ENCODE measurements at places on chromosomes 2 and 18.

GRCh38 chr2:119697290-119698020, 18.5 kb downstream of the TMEM177 start:
- peak; percentile 31 for DNase-seq

DNA sequence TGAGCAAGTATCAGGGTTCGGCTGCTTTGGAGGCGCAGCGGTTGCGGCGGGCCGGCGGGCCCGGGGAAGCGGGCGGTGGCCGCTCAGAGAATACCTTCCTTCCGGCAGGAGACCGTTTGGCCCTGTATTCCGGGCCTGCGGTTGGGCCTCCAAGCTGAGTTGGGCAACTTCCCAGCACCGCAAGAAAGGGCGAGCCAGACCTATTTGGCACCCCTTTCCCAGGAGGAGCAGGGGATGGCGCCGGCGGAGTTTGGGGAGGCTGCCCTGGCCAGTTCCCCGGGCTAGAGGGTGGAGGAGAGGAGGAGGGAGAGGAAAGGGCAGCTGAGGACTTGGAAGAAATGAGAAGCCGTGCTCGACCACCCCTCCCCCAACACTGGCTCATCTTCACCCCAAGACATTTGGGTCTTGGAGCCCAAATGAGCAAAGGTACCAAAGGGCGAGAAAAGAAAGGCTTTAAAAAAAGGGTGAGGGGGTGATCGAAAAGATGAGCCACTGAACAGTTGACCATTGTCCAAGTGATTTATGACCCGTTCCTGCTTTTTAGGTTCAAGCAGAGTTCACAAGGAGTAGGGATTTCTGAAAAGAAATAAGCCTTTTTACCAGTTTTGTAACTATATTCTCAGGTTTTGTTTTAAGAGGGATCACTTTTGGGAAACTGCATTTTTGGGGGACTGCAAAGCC, 8.4 kb downstream of the HOXD3 start:
- no peak for DNase-seq

GRCh38 chr2:10971888-10972260, 60.1 kb downstream of the KCNF1 start:
- DNase-seq = no peak

DNA sequence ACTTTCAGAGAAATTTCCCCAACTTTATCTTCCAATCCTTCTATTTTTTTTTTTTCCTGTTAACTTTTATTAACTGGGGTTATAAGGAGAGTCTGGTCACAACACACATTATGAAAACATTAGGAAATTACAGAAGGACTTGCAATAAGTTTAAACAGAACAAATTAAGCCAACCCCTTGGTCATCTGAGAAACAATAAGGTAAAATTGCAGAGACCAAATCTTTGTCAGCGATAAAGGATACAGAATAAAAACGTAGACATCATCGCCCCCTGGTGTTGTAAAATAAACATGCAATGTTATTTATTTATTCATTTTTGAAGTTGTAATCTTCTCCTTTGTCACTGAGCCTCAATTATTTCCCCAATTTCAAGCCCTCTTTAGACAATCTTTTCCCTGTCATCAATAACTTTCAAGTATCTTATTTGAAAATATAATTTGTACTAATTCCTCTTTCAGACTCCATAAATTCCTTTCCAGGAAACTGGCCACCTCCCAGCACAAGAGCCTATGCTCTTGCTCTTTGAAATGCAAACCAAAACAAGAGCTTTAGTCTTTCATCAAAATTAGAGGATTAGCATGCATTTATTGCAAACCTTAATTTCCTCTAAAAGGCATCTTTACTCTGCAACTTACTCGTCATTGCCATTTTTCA, 19.5 kb downstream of the G6PC2 start:
- peak; percentile 6 for DNase-seq

DNA sequence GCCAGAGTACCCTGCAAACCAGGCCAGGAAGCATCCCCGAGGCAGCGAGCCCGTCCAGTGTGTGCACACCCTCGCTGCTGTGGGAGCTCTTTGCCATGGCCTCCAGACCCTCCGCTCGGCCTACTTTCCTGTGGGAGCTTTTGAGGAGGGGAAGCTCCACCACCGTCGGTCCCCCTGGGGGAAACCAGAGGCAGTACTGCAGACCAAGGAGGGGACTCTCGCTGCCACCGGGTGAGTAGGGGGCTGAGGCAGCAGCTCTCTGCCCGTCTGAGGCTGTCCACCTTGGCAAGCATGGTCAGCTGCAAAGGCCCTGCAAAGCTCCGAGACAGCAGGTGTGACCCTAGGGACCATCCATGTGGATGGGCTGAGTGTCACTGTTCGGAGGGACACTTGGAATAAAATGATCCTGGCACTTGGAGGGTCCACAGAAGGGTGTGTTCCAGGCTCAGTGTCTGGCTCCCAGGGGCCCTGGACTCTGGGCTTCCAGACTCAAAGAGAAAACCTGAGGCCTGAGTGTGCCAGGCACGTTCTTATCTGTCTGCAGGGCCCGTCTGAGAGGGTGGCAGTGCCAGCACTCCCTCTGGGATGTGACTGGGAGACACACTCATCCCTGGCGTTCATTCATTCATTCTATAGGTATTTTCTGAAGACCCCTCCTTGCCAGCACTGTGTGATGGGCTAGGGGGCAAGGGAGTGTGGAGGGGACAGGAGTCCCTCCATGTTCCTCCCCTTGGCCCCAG, 282.8 kb upstream of the HS6ST1 start:
- DNase-seq = no peak

DNA sequence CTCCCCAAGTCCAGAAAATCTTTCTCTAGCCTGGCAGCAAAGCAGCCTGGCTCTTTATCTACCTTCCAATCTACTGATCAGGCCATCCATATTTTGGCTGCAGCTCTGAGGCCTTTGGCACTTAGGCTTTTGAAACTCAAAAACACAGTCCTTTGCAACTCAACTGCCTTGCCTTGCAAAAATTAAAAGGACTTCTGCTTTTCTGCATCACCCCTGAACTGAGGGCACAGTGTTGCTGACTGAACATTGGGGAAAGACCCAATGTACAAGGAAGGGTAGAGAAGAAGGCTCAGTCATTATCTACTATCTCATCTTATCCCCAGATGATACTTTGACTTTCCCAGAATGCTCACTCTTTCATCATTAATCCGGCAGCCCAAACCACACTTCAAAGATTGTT, 625.5 kb downstream of the ARHGAP15 start:
- DNase-seq = no peak

DNA sequence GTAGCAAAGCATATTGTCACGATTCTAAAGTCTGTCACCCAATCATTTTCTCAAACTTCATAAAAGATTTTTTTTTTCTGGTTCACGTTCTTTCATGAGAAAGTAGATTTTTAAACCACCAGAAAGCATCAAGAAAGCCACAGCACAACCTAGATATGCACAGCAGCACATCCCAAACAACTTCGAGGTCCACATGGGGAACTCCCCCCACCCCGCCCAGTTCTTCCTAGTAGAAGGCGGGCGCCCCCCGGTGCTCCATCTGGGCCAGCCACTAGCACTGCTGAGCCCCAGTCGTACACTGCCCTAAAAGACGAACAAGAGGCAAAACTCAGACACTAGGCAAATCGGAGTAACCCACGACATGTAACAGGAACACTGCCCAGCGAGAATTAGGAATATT, 15.5 kb downstream of the HDLBP start:
- peak; percentile 75 for DNase-seq

DNA sequence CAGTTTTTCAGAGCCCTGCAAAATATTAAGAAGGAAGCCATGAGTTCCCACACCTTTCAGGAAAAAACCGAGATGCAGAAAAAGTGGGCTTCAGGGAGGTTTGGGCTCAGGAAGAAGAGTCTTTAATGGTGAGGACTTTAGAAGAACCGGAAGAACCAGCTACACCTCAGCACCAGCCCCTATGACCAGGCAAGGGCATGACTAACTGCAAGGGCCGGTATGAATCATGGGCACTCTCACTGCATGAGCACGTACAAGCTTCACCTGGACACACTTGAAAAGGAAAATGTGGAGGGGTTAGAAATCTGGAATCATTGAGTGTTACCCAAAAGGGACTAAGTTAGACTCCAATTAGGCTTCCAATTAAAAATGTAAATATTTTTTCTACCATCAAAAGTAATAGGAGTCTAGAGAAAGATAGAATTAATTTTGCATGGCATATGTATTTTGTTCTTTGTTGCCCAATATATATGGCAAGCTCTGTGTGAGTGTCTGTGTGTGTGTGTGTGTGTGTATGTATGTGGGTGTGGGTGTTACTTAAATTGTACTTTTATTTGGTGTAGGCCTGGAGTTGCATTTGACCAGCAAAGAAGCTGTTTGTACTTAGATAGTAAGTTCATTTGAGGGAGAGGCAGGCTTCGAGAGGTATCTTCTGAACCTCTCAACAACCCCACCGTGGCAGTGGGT, 66.5 kb upstream of the THUMPD2 start:
- no peak for DNase-seq

Data from CD4-positive, alpha-beta T cell treated with Interleukin-17A for 4 hours (primary cell).